ENCODE measurements at places on chromosomes 5 and 9.

- DNase-seq, result no peak
These were observed 215.1 kb downstream of the C9orf50 start for GRCh38 chr9:129405827-129406213.

DNA sequence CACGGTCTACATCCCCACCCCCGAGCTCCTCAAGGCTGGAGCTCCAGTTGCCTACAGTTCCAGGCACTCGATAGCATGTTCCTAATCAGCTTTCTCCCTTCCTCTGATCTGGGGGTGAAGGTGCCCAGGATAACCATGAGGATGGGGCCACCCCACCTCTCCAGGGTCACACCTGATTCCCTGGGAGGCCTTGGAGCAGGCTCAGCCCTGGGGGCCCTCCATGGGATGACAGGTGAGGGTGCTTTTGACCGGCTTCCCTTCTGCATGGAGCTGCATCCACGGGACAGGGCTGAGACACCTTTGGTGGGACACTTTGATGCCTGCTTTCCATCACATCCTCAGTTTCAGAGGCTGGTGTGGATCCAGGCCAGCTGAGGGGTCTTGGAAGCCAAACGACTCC is 28.6 kb downstream of the GADD45G start:
- DNase-seq, result no peak

GRCh38 chr9:91162784-91163443 is 198.8 kb downstream of the AUH start:
- peak; percentile 42 for DNase-seq

- no peak for DNase-seq
These were observed 14.4 kb downstream of the CPLX2 start for GRCh38 chr5:175885813-175886212.

DNA sequence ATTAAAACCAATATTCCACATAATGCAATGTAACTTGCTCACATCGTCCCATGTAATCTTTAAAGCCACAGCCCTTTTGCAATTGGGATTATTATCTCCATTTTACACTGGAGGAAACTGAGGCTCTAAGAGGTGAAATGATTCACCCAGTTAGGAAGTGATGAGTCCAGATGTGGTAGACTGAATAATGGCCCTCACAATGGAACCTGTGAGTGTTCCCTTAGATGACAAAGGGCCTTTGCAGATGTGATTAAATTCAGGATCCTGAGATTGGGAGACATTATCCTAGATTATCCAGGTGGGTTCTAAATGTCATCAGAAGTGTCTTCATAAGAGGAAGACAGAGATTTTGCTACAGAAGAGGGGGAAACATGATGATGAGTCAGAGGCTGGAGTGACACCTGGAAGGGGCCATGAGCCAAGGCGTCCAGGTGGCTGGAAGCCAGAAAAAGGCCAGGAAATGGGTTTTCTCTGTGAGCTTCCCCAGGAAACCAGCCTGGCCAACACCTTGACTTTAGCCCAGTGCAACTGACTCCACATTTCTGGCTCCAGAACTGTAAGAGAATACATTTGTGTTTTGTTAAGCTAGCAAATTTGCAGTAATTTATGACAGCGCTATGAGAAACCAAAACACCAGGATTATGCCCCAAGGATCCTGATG is 139.1 kb downstream of the KCNIP1 start:
- DNase-seq, result no peak

All from EL (cell line).